GM23248 (cell line): ENCODE measurements at places on chromosomes 1 and 21. TPM values are rescaled to one million over a fixed set of nuclear protein-coding genes. Genes with fewer than 3 reads are reported as not detected.
A peak's percentile ranks its signal among the peaks of the same experiment; 100 is the strongest.

GRCh38 chr1:199515261-199515660 is 512.2 kb upstream of the NR5A2 start:
- DNase-seq: no peak

DNA sequence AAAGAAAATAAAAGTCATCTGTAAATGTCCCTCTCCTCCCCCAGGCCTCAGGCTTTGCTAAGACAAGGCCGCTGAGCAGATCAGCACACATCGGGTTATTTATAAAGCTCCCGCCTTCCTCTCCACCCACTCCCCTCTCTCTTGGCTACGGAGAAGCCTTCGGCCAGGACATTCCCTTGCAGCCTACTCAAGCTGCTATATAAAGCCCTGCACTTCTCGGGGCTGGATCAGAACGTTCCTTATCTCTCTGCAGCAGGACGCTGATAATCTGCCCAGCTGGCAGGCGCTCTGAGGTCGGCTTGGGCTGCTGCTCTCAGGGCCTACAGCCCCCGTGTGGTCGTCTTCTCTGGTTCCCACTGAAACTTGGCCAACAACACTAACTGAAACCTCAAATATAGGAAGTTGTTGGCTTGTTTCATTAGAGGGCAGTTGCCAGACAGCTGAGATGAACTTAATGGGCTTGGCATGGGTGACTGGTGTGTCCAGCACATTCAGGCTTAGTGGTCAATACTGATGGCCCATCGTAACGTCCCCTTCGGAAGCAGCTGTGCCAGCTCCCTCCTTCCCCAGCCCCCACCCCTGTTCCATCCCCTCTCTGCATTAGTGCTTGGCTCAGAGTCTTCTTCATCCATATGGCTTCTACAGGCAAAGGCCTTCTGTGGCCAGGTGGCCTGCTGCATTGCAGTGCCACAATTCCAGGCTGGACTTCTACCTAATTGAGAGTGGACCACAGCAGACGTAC is 64.6 kb downstream of the IER5 start:
- DNase-seq: peak; percentile 79

CLIC6 gene
- not detected in 2 replicates for total RNA-seq

DNA sequence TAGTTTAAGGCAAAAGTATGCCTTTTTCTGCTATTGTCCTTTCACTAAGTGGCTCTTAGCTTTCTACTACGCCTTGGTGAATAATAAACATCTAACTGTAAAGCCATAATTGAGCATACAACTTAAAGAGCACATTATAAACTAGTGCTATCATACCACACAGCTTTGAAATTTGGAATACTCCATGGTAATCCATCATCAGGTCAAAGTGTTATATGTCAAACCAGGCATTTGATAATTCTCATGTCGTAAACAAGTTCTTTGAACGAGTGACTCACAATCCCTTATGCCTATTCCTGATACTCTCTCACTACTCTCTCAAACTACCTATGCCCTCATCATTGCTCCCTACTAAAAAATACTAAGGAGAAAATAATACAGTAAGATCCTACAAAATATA is 60.3 kb upstream of the FMN2 start:
- peak; percentile 73 for DNase-seq
